ENCODE measurements at places on chromosomes 12 and 14. TPM values are rescaled to one million over a fixed set of nuclear protein-coding genes. Genes with fewer than 3 reads are reported as not detected.

Gene ADSS1
- total RNA-seq, result 1.1 TPM

Gene PIK3C2G
- total RNA-seq, result not detected

Gene CABP1
- total RNA-seq, result 0.27 TPM

Gene VRTN
- not detected for total RNA-seq

Gene BAG5
- total RNA-seq, result 28.2 TPM

Gene C12orf50
- not detected for total RNA-seq

Gene BDKRB1
- not detected for total RNA-seq

Gene ESRRB
- 0.23 TPM for total RNA-seq

Gene SLC10A1
- total RNA-seq, result not detected

Gene ARHGEF40
- total RNA-seq, result 0.16 TPM

Gene SRGAP1
- total RNA-seq, result 0.07 TPM

Gene NPC2
- 19.2 TPM for total RNA-seq

Gene GEMIN2
- 22.1 TPM for total RNA-seq

Gene TAS2R42
- total RNA-seq, result not detected

Gene OR4E2
- not detected for total RNA-seq

Gene MFAP5
- not detected for total RNA-seq

Gene PRPF40B
- total RNA-seq, result 13.3 TPM

Gene KLHL33
- not detected for total RNA-seq

Gene RNASE7
- total RNA-seq, result not detected

Gene AKAP6
- 1.0 TPM for total RNA-seq

Gene ZCCHC8
- total RNA-seq, result 38.6 TPM

Gene BCDIN3D
- total RNA-seq, result 3.8 TPM

Gene SMCO2
- 1.4 TPM for total RNA-seq

Gene MAP1LC3B2
- total RNA-seq, result 0.37 TPM

Gene ACSM4
- total RNA-seq, result not detected

Gene SERPINA9
- not detected for total RNA-seq

Gene PMEL
- 0.32 TPM for total RNA-seq

Gene SLCO1B3
- total RNA-seq, result not detected

Data from activated T-helper 2 cell treated with anti-CD3 and anti-CD28 coated beads, Interferon-gamma antibody, Interleukin-2, Interleukin-4, amounts not matched to agents 10 μg/mL and 5 μg/mL and 100 μg/mL, durations not matched to agents 14 hours and 24 hours and 36 hours (primary cell).